Fibroblast of lung (primary cell): ENCODE measurements at places on chromosomes 12 and 14.

GRCh38 chr12:25249931-25250738, 594 bp downstream of the KRAS start:
- peak overlapping the region; percentile 74 for H3K27ac ChIP-seq
- H3K27me3 ChIP-seq, result no peaks in the 10 kb centered on the region
- DNase-seq, result no peak

GRCh38 chr12:16603916-16604575, 1.9 kb downstream of the LMO3 start:
- no peak overlapping the region for H3K27ac ChIP-seq
- H3K4me1 ChIP-seq, result no peaks in the 10 kb centered on the region
- H3K4me3 ChIP-seq, result no peak overlapping the region
- no peak for DNase-seq

- H3K36me3 ChIP-seq, result no peaks in the 10 kb centered on the region
- no peaks in the 10 kb centered on the region for H3K4me1 ChIP-seq
- H3K27ac ChIP-seq, result no peak overlapping the region
- no peak overlapping the region for H3K4me3 ChIP-seq
- no peaks in the 10 kb centered on the region for H3K27me3 ChIP-seq
Observed at GRCh38 chr12:102900389-102900788, 16.7 kb downstream of the PAH start.

GRCh38 chr12:52123487-52124186, 44.1 kb downstream of the SMIM41 start:
- no peaks in the 10 kb centered on the region for H3K36me3 ChIP-seq
- no peak for DNase-seq
- no peak overlapping the region for H3K4me3 ChIP-seq
- H3K27me3 ChIP-seq, result peaks cover 7% of the 10 kb centered on the region
- no peak overlapping the region for H3K27ac ChIP-seq

- DNase-seq, result no peak
- H3K4me1 ChIP-seq, result no peaks in the 10 kb centered on the region
- no peak overlapping the region for H3K4me3 ChIP-seq
- no peak overlapping the region for H3K27ac ChIP-seq
- no peaks in the 10 kb centered on the region for H3K27me3 ChIP-seq
- H3K36me3 ChIP-seq, result no peaks in the 10 kb centered on the region
Observed at GRCh38 chr14:74265301-74265965, 26.2 kb downstream of the VSX2 start.
